Kidney epithelial cell (primary cell): ENCODE measurements at places on chromosomes 12 and 14.

GRCh38 chr14:34324363-34324795 lies 137.7 kb downstream of the SPTSSA start:
- no peak for DNase-seq

DNA sequence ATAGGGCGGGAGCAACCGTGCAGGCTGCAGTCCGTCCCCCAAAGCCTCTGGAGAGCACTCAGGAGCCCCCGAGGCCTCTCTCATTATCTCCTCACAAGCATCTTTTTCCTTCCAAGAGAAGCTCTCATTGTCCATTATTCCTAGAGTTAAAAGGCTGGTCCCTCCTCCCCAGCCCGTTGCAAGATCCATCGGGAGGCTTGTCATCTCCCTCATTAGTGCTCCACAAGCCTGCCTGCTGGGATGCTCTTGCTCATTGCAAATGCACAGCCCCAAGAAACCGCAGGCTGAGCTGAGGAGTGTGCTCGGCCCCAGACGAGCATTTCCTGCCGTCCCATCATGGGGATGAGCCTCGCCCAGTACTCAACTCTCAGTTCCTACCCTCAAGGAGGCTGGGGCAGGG lies 23.3 kb downstream of the NUAK1 start:
- DNase-seq, result no peak

- DNase-seq, result no peak
These were observed 49.4 kb upstream of the RIN3 start for GRCh38 chr14:92464156-92464555.

DNA sequence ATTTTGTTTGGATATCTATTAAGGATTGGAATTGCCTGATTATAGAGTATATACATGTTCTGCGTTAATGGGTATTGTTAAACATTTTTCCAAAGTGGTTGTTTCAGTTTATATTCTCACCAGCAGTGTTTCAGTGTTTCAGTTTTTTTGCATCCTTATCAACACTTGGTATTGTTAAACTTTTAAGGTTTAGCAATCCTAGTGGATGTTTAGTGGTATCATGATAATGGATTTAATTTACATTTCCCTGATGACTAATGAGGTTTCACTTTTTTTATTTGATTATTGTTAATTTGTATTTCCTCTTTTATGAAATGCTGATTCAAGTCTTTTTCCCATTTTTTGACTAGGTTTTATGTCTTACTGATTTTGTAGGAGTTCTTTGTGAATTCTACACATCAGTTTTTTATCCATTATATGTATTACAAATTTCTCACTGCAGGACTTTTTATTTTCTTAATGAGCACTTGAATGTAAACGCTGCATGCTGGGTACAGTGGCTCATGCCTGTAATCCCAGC lies 23.7 kb downstream of the YLPM1 start:
- no peak for DNase-seq

DNA sequence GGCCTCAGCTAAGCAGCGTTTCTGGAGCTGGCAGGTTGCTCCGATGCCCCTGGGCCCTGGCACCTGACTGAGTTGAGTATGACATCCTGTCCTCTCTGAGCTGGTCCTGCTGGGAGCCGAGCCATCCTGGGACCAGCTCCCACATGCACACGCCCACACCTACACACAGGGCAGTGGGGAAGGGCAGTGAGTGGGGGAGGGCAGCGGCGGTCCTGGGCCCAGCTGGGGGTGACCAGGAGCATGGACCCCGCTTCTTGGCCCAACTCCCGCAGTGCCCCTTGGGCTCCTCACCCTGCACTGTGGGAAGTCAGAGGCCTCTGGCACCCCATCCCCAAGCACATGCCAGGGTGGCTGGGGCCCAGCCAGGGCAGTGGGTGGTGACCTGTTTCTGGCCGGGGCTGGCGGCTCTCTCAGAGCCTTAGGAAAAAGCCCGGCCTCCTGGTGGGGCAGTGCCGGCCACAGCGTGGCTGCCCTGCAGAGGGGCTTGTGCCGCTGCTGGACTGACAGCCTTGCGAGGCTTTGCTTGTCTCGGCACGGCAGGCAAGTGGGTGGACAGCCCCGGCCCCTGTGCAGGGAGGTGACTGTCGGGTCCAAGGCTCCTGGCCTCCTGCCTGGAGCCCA lies 5.9 kb upstream of the CRIP2 start:
- DNase-seq, result no peak

DNA sequence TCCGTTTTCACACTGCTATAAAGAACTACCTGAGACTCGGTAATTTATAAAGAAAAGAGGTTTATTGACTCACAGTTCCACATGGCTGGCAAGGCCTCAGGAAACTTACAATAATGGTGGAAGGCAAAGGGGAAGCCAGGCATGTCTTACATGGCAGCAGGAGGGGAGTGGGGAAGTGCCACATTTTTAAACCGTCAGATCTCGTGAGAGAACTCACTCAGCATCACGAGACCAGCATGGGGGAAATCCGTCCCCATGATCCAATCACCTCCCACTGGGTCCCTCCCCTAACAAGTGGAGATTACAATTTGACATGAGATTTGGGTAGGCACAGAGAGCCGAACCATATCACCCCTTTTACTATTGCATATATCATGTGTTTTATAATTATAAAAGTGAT lies 2.0 kb upstream of the PIGH start:
- no peak for DNase-seq

GRCh38 chr12:121678716-121679300 lies 9.4 kb upstream of the MORN3 start:
- no peak for DNase-seq

DNA sequence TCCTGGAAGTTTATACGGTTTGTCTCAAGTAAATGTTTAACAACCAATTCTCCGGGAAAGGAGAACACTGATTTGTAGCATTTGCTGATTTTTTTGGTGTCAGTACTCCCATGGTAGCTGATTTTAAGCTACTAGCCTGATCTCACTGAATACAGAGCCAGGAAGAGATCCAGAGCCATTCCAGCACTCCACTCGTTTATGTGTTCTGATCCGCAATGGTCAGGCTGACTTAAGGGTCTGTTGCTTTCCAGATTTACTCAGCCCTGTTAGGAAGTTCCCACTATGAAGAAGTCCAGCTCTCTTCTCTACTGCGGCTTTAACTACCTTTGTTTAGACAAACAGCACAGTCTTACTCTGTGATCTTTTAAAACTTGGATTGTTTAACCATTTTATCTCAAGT lies 38.0 kb upstream of the NID2 start:
- no peak for DNase-seq

GRCh38 chr14:70643967-70644366 lies 2.3 kb downstream of the TTC9 start:
- DNase-seq, result no peak

- no peak for DNase-seq
These were observed 498 bp downstream of the RACGAP1 start for GRCh38 chr12:50024805-50025186.

GRCh38 chr12:32706335-32707024 lies 27.4 kb downstream of the DNM1L start:
- no peak for DNase-seq

DNA sequence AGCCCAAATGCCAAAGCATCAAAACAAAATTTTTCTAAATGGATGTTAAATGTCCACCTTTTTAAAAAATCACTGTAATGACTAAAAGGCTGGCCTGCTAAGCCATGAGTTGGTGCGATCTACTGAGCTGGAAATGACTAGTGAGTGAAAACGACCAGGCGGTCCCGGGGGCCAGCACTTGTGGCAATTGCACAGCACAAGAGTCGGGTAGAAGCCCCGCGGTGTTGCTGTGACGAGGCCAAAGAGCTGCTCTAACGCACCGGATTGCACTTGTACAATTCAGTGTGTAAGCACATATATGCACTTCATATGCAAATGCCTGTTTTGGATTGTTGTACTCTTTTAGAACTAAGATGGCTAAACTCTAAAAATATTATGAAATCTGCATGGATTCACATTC lies 64.1 kb upstream of the DYNC1H1 start:
- DNase-seq, result no peak

DNA sequence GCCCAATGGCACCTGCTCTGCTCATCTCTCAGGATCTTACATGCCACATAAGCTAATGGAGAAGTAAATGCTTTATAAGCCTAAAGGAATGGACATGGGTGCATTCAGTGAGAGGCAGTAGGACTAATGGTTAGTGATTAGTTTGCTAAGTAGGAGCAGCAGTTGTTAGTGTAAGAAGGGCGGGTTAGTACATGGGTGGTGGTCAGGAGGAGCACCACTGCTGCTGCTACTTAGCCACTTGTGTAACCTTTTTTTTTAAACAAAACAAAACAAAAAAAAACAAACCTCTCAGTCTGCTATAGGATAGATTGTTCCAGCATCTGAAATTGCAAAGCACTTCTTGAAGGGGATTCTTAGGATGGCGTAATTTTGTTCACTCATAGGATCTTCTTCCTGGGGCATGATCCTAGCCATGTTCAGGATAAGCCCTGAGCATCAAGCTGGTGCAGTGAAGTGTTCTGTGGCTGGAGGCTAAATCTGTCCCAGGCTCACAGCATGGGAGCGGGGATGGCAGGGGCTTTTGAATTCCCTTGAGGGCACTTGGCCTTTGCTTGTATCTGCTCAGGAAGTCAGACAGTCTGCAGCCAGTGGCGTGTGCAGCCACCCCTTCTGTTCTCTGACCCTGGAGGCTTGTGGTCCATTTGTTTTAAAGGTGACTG lies 63.6 kb downstream of the CHST11 start:
- no peak for DNase-seq
